PC-9 (cell line): ENCODE measurements at places on chromosomes 2 and 18. TPM values are rescaled to one million over a fixed set of nuclear protein-coding genes. Genes with fewer than 3 reads are reported as not detected.
A peak's percentile ranks its signal among the peaks of the same experiment; 100 is the strongest.

GRCh38 chr2:172252154-172252553, 149.5 kb upstream of the DLX2 start:
- H3K27ac ChIP-seq = peak overlapping the region; percentile 65
- H3K27me3 ChIP-seq = no peaks in the 10 kb centered on the region
- peak; percentile 34 for DNase-seq

- H3K27ac ChIP-seq = no peak within 1 kb of the TSS
- no peaks in the 10 kb centered on the region for H3K4me1 ChIP-seq
- no peaks in the 10 kb centered on the region for H3K27me3 ChIP-seq
- no peak for DNase-seq
These were observed at the start of gene ST6GAL2 for GRCh38 chr2:106885971-106886915. Gene ST6GAL2 (minus strand): TSS chr2:106886167. CDS start chr2:106843977, 42,190 bp downstream.

Gene VAMP5
- total RNA-seq = 7.2 and 7.4 TPM in 2 replicates

DNA sequence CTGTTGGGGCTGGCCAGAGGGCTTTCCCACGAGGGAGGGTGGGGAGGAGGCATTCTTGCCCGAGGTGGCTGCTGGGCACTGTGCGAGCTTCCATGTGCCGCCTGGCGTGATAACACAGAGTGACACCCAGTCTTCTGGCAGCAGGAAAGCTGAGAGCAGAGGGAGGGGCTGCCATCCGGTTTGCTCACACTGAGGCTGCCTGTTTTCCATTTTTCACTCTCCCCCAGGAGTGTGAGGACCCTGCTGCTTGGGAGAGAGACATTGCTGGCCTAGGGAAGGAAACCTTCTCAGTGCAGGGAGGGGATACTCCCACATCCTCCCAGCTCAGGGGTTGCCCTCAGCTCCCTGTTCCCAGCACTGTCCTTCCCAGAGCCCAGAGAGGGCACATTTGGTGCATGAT, 73.1 kb downstream of the INHBB start:
- no peaks in the 10 kb centered on the region for H3K4me1 ChIP-seq
- peaks cover 4% of the 10 kb centered on the region; the same call in 1 of the 2 replicates for H3K27me3 ChIP-seq
- H3K36me3 ChIP-seq = no peaks in the 10 kb centered on the region
- DNase-seq = no peak

- H3K4me1 ChIP-seq = peaks cover 9% of the 10 kb centered on the region; the same call in 1 of the 2 replicates
- DNase-seq = no peak
- no peaks in the 10 kb centered on the region for H3K27me3 ChIP-seq
- H3K4me3 ChIP-seq = no peak overlapping the region
- no peak overlapping the region for H3K27ac ChIP-seq
These were observed 19.5 kb upstream of the POMC start for GRCh38 chr2:25187729-25188350.

GRCh38 chr2:204971206-204971907, 426.1 kb downstream of the PARD3B start:
- H3K4me1 ChIP-seq = no peaks in the 10 kb centered on the region
- no peak overlapping the region for H3K27ac ChIP-seq
- H3K4me3 ChIP-seq = no peak overlapping the region
- no peaks in the 10 kb centered on the region for H3K36me3 ChIP-seq
- no peaks in the 10 kb centered on the region for H3K27me3 ChIP-seq

GRCh38 chr2:22487541-22487940, 897.4 kb upstream of the KLHL29 start:
- H3K36me3 ChIP-seq = no peaks in the 10 kb centered on the region
- no peak for DNase-seq
- H3K4me1 ChIP-seq = no peaks in the 10 kb centered on the region
- H3K4me3 ChIP-seq = no peak overlapping the region
- no peaks in the 10 kb centered on the region for H3K27me3 ChIP-seq
- no peak overlapping the region for H3K27ac ChIP-seq

DNA sequence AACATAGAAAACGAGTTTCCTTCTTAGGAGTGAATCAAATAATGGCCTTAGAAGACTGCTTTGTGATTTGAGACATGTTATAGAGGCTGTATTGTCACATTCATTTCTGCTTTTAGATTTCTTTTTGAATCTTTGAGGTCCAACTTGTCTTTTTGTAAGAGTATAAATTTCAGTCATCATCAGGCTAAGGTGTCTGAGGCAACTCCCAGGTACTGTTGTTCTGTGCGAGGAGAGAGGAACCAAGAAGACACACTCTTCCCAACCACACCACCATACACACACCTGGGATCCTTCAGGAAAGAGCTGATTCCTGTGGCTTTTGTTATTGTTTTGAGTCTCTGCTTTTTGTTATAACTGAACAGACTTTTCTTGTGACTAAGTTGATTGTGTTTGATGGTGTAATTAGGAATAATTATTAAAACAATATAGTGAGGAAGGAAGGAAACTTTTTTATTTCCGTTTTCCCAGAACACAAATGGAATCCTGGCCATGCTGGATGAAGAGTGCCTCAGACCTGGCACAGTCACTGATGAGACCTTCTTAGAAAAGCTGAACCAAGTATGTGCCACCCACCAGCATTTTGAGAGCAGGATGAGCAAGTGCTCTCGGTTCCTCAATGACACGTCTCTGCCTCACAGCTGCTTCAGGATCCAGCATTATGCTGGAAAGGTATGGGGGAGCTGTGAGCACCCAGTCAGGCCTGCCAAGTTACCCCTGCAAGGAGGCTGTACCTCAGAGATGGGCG, 140.4 kb downstream of the MYO1B start:
- no peak for DNase-seq
- peaks cover 18% of the 10 kb centered on the region for H3K4me1 ChIP-seq
- no peak overlapping the region for H3K27ac ChIP-seq
- H3K4me3 ChIP-seq = no peak overlapping the region
- no peaks in the 10 kb centered on the region for H3K27me3 ChIP-seq

Gene SERPINB8
- total RNA-seq = 5.1 and 7.2 TPM in 2 replicates

DNA sequence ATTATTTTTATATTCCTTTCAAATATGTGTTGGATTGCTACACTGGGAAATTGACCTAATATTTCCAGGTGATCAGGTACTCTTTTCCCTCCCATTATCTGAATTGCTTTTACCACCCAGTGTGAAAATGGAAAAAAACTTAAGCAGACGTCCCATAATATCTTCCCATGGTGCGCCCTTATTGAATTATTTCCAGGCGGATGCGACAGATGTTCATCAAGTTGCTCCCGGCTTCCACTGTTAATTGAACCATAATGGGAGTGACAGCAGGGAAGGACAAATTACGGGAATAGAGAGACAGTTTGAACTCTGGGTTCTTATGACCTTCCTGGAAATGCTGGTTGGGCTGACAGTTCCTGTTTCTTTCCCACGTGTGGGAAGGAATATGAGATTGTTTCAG, 93.3 kb downstream of the THSD7B start:
- H3K4me3 ChIP-seq = no peak overlapping the region
- no peak for DNase-seq
- no peaks in the 10 kb centered on the region for H3K4me1 ChIP-seq

Gene CYP26B1
- total RNA-seq = 0.55 and 1.3 TPM in 2 replicates

Gene FZD7
- 26.8 and 30.9 TPM in 2 replicates for total RNA-seq

DNA sequence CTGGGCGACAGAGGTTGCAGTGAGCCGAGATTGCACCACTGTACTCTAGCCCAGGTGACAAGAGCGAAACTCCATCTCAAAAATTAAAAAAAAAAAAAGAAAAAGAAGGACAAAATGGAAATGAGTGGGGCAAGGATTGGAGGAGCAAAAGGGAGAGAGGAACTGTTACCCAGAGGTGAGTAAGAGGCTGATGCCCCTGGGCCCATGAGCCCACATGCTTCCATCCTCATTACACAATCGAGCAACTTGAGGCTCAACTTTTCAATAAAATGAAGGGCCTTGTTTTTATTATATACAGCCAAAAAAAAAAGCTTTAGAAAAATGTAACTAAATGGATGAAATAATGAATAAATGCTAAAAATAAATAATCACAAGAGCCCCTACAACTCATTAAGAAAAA, 91.7 kb upstream of the YWHAQ start:
- no peak overlapping the region for H3K4me3 ChIP-seq
- H3K4me1 ChIP-seq = 0 out of 2 replicates have a peak, but pooled peaks cover 6% of the 10 kb centered on the region
- no peak overlapping the region for H3K27ac ChIP-seq

DNA sequence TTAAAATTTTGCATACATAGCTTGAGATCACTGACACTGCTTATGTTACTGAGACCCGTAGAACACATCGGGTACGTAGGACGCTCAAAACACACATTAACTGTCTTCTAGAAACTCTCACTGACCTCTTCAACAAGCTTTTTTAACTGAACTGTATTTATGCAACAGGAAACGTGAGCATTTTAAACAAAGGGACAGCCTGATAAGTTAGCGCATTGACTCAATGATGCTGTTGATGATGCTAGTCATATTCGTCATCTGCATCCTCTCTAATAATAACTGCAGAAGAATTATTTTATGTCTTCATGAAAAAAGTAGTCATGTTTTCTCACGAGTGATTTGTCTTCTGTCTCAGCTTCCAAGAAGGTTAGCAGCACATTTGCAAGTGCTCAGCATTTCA, 824.0 kb downstream of the DCDC2C start:
- no peaks in the 10 kb centered on the region for H3K27me3 ChIP-seq
- H3K4me1 ChIP-seq = no peaks in the 10 kb centered on the region
- no peak overlapping the region for H3K27ac ChIP-seq
- no peaks in the 10 kb centered on the region for H3K36me3 ChIP-seq

Gene RESP18
- total RNA-seq = not detected in 2 replicates

Gene SNORC
- 10.4 and 20.0 TPM in 2 replicates for total RNA-seq
